ENCODE measurements at places on chromosomes 3 and 15. TPM values are rescaled to one million over a fixed set of nuclear protein-coding genes. Genes with fewer than 3 reads are reported as not detected.

- peak; percentile 49 for DNase-seq
Observed at GRCh38 chr3:25801786-25802185, 11.9 kb downstream of the OXSM start.

DNA sequence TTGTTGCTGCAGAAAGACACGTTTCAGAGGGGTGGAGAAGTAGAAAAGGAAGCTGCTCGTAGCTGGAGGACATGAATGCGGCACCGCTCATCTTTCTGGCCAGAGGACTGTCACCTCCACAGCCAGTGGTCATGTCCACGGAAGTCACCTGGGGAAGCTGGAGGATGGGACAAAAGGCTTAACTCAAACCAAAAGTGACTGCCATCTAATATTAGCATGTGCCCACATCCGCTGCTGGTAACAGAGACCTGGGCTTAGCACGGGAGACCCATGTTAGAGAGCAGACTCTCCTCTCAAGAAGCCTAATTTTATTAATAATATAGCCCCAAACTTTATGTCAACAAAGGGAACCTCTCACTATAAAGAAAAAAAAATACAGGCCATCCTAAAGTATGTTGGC lies 5.9 kb downstream of the MEX3B start:
- no peak for DNase-seq

GRCh38 chr15:39508536-39508935 lies 72.3 kb upstream of the THBS1 start:
- DNase-seq = no peak

The TRIM71 gene
- 24.6 TPM for total RNA-seq

The PRSS50 gene
- not detected for total RNA-seq

The ATRIP gene
- 12.6 TPM for total RNA-seq

The FMN1 gene
- total RNA-seq = not detected
